Fibroblast of villous mesenchyme (primary cell): ENCODE measurements at places on chromosomes 6 and 20.

GRCh38 chr6:57315111-57315510 is 2.3 kb upstream of the PRIM2 start:
- DNase-seq, result no peak

- DNase-seq, result no peak
Measured at GRCh38 chr6:165984729-165985275, 182.8 kb downstream of the TBXT start.

- DNase-seq, result no peak
Measured at GRCh38 chr6:143401068-143401446, 49.4 kb downstream of the ADAT2 start.

- DNase-seq, result no peak
Measured at GRCh38 chr6:13915561-13916229, 9.1 kb upstream of the RNF182 start.

DNA sequence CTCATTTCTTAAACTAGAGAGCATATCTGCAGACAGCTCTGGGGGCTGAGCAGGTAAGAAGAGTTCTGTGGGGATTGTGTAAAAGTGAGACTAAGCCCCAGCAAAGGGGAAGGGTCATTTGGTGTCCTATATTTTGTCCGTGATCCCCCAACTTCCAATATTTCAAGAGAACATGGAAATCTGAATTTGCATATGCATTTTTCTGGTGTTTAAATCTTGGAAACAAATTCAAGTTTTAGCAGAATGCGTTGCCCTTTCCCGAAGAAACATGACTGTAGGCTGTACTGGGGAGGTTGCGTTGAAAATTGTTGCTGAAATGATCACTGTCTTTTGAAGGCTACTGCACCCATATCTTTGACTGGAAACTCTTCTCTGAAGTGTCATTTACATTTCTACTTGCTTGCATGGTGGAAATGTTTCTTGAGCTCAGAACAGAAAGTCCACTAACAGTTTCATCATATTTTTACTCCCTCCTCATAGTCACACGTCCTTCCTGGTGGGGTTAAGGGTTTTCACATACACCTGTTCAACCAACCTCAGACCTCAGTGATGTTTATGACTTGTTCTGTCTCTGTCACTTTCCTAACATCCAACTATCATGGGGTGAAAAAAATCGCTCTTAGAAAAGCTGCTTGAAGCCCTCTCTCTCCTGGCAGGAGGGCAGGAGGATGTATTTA is 140.3 kb downstream of the BCAS1 start:
- DNase-seq, result no peak

GRCh38 chr20:60402189-60403058 is 444.2 kb downstream of the CDH26 start:
- no peak for DNase-seq

DNA sequence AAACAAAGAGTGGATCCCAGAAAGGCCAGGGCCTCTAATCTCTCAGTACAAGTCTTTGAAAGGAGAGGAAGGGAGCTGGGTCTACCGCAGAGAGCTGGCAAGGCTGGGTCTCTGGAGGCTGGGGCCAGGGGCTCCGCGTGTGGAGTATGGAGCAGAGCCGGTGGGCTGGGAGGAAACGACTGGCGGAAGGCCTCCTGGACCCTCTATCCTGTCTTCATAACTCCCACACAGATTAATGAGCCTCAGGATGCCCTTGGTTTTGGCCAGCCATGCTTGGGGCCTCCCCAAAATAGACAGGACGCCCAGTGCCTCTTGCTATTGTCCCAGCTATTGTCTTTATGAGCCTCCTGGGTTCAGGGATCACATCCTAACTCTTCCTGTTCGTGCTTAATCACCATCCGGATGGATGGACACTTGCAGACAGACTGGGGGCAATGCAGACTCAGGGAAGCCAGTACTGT is 306.4 kb downstream of the DHX35 start:
- no peak for DNase-seq
